ENCODE measurements at places on chromosomes 1 and 21.
A peak's percentile ranks its signal among the peaks of the same experiment; 100 is the strongest.

- no peak for DNase-seq
Measured at GRCh38 chr1:89604414-89604735, 28.5 kb upstream of the LRRC8C start.

DNA sequence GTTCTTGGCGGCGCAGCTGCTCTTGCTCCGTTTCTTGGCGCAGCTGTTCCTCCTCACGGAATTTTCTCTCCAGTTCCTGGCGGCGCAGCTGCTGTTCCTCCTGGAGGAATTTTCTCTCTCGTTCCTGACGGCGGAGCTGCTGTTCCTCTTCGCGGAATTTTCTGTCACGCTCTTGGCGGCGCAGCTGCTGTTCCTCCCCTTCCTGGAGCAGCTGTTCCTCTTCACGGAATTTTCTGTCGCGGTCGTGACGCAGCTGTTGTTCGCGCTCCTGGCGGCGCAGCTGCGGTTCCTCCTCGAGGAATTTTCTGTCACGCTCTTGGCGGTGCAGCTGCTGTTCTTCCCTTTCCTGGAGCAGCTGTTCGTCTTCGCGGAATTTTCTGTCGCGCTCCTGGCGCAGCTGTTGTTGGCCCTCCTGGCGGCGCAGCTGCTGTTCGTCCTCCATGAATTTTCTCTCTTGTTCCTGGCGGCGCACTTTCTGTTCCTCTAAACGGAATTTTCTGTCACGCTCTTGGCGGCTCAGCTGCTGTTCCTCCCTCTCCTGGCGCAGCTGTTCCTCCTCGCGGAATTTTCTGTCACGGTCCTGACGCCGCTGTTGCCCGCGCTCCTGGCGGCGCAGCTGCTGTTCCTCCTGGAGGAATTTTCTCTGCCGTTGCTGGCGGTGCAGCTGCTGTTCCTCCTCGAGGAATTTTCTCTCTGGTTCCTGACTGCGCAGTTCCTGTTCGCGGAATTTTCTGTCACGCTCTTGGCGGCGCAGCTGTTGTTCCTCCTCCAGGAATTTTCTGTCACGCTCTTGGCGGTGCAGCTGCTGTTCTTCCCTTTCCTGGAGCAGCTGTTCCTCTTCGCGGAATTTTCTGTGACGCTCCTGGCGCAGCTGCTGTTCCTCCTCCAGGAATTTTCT is 7.0 kb downstream of the TCHH start:
- DNase-seq: peak; percentile 2

- no peak for DNase-seq
Measured at GRCh38 chr1:193661385-193661784, 475.0 kb upstream of the B3GALT2 start.

DNA sequence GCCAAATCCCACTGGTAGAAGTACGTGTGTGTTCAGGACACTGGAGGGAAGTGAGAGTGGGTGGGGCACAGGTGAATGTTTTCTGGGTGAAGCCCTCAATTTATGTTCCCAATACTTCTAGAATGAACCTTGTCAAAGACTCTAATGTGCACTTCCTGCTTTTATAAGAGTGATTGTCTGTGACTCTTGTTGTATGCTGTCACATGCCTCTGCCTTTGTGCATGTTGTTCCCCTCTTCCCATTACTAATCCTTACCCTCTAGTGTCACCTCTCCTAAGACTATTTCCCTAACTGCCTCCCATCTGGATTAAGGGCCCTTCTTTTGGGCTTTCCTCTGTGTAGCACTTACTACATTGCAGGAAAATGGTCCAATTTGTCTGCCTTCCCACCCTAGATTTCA is 2.5 kb upstream of the LINGO4 start:
- no peak for DNase-seq

GRCh38 chr1:228004856-228005462 is 1.8 kb upstream of the WNT3A start:
- no peak for DNase-seq

GRCh38 chr1:19485362-19486187 is at the start of gene CAPZB:
TSS of gene CAPZB (minus strand) at chr1:19485539. CDS start at chr1:19485438, 101 bp downstream.
- DNase-seq: peak; percentile 88

- DNase-seq: no peak
Measured at GRCh38 chr1:111218701-111219556, 8.6 kb upstream of the CHI3L2 start.

DNA sequence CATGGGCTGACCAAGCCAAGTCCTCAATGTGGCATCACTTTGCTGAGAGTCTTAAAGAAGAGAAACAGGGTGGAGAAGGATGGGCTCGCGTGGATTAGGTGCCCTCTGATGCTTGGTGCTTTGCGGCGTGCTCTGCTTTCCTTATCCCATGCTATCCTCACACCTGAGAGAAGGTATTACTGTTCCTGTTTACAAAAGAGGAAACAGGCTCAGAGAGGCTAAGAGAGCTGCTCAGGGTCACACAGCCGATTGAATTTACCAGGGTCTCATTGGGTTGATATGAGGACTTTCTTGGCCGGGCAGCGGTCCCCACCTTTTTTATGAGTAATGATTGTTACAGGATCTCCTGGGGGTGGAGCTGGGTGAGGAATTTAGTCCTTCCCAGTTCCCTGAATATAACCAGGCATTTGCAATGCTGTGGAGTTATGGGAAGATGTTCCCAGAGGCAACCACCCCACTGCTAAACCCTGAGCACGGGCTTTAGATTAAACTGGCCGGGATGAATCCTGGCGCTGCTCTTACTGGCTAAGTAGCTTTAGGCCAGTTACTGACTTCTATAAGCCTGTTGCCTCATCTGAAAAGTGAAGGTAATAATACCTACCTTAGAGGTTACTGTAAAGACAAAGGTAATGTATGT is 4.5 kb downstream of the ASCL5 start:
- DNase-seq: no peak

DNA sequence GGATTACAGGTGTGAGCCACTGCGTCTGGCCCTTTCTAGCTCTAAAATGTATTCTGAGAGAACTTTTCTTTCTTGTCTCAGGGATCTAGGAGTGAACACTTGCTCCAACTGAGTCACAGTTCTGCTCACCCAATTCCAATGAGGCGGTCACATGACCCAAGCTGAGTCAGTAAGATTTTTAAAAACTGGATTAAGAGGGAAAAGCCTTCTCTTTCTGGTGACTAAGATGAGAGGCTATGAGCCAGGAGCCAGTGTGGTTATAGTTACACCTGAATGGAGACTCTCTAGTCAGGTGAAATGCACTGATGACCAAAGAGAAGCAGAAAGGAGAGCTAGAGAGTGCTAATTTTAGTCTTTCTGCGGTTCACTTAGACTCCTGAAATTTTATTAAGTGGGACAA is 9.5 kb upstream of the DEPDC1 start:
- no peak for DNase-seq

DNA sequence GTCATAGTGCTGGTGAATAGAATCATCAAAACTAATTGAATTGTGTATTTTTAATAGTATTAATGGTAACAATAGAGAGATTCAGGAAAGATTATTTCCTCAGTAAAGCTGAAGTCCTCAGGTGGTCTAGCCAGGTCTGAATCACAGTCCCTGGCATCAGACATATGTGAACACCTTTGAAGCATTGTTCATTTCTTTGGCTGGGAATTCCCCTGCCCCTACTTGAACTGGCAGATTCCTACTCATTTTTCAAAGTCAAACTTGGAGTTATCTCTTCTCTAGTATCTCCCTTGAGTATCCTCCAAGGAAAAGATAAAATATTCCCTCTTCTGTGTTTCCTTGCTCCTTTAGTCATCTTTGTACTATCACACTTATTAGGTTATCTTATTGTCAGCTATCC is 759.8 kb downstream of the ADGRL2 start:
- DNase-seq: no peak

DNA sequence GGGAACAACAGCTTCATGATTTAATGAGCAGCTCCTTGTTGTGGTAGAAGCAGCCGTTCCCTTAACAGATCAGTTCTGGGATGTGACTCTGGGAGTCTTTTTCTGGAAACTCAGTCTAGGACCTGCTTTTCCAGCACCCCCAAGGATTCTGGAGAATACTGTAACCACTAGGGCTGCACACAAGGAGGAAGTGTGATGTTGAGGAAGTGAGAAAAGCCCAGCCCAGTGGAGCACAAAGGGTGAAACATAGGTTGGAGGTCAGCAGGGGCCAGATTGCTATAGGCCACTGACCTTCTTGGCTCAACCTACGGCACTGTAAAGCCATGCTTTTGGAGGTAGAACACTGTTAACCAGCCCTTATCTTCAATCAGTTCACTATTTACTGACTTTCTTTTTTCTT is 10.1 kb upstream of the PLA2G5 start:
- no peak for DNase-seq

GRCh38 chr1:6246497-6247467 is 2.8 kb downstream of the HES3 start:
- DNase-seq: peak; percentile 68

GRCh38 chr1:61190153-61190552 is 107.8 kb downstream of the NFIA start:
- DNase-seq: no peak

GRCh38 chr1:195345149-195345548 is 1263.1 kb downstream of the KCNT2 start:
- no peak for DNase-seq

- DNase-seq: no peak
Measured at GRCh38 chr1:57040811-57041210, 75.0 kb upstream of the C8B start.

GRCh38 chr1:26754086-26754874 is 33.5 kb upstream of the PIGV start:
- DNase-seq: no peak

- DNase-seq: no peak
Measured at GRCh38 chr1:38250356-38250755, 203.8 kb upstream of the POU3F1 start.

- no peak for DNase-seq
Measured at GRCh38 chr1:99441299-99442095, 177.2 kb downstream of the PLPPR4 start.

DNA sequence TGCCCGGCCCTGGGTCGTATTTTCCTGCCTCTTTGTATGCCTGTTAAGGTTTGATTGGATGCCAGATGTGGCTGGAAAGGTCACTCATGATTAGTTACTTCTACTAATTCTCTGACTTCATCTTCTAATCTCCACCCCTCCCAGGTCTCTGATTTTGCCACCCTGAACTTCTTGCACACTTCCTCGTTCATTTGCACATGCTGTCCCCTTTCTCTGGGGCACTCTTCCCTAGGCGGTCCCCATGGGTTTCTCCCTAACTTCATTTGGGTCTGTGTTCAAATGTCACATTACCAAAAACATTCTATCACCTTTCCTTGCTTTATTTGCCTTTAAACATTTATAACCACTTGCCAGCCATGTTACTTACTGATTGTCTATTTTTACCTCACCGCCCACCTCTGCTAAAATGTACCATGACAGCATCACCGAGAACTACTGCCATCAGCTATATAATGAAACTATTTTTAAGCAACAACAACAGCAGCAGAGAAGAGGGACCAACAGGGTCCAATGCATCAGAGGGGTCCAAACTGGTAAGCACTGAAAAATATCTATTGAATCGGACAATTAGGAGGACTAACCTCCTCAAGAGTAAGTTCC is 45.8 kb upstream of the FMOD start:
- DNase-seq: no peak

- no peak for DNase-seq
Measured at GRCh38 chr1:54812801-54813484, 11.8 kb upstream of the TTC22 start.

DNA sequence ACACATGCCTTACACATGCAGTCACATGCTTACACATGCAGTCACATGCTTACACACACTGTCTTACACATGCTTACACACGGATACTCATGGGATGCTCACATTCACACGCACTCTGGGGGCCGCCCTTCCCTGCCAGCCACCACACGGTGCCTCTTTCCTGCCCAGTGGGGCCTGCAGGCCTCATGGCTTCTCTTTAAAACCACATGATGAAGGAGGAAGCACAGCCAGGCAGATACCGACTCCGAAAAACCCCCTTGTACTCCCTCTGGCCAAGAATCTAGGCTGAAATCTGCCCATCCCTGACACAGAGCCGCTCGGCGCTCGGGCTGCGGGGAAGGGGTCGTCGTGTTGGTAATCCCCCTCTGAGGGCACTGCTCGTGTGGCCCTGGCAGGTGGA is 113.0 kb downstream of the PRDM16 start:
- no peak for DNase-seq

DNA sequence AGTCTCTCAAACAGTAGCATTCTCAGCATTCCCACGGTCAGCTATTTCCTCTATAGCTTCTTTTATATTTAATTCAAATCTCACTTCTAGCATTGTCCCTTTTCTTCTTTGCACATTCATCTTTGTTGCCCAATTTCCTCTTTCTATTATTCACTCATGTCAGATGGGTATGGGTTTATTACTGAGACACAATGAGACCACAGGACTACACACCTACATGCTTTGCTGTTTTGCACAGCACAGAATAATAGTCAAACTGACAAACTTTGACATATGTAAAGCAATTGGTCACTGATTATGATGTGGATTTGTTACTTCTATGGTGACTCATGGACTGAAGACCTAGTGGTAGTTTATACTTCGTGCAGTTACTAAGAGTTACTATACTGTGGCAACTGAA is 5.8 kb upstream of the CD1C start:
- DNase-seq: no peak

DNA sequence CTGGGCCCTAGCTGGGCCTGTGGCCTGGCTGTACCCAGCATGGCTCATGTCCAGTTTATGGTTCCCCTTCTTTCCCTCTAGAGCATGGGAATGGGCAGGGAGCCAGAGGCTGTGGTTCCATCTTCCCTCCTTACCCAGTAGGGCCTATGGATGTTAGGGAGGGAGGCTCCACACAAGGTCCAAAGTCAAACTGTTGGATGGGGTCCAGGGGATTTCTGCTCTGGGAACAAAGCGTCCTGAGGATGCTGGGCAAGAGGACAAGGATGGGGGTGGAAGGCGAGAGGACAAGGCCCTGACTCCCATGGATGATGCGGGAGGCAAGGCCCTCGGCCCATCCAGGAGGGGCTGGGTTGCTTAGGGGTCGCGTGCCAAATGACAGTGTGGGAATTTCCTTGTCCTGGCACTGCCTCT is 17.3 kb downstream of the CSF1 start:
- no peak for DNase-seq

DNA sequence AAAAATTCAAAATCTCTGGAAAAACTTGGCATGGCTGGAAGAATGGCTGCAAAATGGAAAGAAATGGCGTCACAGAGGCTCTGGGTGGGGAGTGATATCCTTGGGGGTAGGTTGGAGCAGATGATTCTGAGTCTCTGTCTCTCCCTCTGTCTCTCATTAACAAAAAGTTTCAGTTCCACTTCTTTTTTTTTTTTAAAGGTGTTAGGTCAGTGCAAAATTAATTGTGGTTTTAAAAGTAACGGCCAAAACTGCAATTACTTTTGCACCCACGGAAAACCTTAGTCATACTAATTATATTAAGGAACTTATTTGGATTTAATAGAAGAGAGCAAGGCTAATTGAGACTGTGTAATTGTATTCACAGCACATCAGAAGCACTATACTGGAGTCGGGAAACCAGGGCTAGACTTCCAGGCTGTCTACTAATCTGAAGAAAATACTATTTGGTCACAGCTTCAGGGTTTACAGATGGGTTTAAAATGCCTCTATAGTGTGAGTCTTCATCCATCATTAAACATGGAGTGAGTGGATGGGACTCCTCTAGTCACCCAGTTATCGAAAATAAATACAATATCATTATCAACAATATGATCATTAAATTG is 289.1 kb upstream of the PLD5 start:
- no peak for DNase-seq

- DNase-seq: peak; percentile 68
Measured at GRCh38 chr1:63746129-63746864, 27.5 kb upstream of the ROR1 start.
